ENCODE measurements at places on chromosomes 1 and 21.

GRCh38 chr1:193062698-193063463 lies 3.5 kb downstream of the RO60 start:
- DNase-seq = no peak

DNA sequence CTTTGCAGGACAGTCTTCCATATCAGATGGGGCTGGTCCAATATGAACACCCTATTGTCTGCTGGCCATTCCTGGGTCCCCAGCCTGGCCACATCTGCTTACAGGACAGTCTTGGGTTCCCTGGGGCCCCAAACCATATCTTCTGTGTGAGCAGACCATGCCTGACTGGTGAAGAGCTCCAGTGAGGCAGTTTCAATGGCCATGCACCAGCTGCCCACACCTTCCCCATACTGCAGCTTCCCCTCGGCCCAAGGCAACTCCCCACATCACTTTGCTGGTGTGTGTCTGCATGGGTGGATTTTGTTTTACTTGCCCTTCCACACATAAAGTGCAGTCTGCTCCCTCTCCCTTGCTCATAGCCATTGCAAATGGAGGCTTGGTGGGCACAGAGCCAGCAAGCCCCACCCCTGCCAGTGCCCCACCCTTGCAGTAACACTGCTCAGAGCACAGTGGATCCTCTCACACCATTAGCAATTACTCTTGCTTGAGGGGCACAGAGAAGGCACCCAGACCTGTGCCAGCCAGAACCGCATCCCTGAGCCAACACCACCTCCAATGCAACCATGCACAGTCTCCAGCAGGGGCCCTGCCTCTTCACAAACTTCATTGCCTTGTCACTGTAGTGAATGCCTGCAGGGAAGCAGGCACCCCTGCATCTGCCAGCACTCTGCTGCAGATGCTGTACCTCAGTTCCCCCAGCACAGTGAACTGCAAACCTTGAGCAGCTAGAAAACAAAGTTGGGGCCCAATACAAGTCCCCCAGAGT lies 474.5 kb upstream of the BEND5 start:
- no peak for DNase-seq

DNA sequence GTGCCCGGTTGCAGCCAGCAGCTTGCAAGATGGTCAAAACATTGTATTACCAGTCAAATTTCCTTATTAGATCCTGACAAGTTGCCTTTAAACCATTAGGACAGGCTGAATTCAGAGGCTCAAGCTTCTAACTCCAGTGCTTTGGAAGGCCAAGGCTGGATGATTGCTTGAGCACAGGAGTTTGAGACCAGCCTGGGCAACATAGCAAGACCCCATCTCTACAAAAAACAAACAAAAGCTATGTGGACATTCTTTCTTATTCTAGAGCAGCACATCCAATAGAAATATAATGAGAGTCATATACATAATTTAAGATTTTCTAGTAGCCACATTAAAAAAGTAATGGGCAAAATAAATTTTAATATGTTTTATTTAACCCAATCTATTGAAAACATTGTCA lies 149.3 kb downstream of the RUNX1 start:
- no peak for DNase-seq

DNA sequence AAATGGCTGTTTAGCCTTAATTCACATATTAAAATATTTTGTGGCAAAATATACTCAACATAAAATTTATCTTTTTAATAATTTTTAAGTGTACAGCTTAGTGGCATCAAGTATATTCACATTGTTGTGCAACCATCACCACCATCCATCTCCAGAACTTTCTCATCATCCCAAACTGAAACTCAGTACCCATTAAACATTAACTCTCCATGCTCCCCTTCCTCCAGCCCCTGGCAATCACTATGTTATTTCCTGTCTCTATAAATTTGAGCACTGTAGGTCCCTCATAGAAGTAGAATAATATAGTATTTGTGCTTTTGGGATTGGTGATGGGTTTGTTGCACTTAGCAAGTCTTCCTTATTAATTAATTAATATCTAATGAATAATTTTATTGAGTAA lies 29.4 kb downstream of the CCN1 start:
- no peak for DNase-seq

- no peak for DNase-seq
Observed at GRCh38 chr1:229875086-229875485, 192.0 kb upstream of the GALNT2 start.

DNA sequence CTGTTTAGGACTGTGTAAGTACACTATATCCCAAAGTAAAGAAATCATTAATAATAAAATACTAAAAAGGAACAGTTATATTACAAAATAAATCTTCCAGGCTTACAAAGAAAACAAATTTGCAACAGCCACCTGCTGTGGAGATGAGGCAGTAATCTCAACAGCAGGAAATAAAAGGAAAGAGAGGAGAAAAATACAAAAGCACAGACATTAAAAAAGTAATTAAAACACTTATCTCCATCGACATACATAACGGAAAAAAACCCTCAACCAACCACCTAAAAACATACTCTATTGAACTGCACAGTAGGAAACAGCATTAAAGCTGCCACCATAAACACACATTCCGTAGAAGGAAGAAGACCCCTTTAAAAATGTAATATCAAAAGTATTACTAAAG lies 317.6 kb downstream of the DPYD start:
- DNase-seq = no peak

DNA sequence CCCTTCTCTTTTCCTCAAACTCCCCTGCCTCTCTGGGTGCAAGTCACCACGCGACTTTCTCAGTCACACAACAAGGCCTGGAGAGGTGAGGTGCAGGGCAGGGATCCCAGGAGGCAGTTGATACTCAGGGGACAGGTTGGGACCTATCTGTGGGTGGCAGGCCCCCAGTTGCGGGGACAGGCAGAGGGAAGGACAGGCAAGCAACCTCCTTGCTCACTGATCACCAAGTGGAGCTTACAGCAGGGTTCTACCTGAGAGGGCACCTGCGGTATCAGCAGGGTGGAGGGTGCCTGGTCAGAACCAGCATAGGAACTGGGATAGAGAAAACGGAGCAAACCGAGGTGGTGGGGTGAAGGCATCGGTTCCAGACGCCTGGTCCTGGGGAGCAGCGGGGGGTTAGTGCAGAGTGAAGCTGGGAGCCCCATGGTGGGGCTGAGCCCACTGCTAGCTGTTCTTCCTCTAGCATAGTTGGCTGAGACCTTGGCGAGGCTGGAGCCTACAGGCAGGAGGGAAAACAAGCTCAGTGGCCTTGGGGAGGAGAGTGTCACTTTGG lies 24.4 kb upstream of the TENT5C start:
- no peak for DNase-seq
